Activated CD8-positive, alpha-beta memory T cell treated with anti-CD3 and anti-CD28 coated beads for 24 hours (primary cell): ENCODE measurements at places on chromosomes 7 and 10.

DNA sequence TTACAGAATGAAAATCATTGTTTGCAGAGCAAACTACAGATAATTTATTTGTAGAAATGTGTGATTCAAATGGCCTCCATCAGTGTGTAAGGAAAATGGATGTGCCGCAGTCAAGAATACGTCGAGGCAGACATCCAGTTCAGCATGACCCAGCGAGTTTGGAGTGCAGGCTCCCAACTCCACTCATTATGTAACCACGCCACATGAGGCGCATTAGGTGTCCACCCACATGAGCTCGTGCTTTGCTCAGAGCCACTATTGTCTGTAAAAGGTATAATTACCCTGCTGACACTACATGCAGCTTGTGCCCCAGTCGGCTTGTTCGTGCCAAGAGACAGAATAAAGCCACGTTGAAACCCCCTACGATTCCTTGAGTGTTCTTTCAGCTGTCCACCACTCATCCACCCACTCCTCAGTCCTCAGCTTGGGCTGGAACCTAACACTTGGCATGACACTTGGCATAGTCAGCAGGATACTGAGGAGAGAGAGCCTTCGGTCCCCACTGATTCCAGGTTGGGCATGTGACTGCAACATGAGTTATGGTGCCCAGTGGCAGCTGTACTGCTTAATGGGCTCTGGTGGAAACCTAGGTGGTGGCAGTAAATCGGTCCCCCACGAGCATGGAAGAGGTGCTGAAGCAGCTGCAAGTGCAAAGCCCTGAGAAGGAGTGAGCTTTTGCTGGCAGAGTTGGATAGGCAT lies 102.7 kb downstream of the BICC1 start:
- no peak for DNase-seq

- no peak for DNase-seq
Observed at GRCh38 chr10:34290412-34291081, 524.5 kb downstream of the PARD3 start.

DNA sequence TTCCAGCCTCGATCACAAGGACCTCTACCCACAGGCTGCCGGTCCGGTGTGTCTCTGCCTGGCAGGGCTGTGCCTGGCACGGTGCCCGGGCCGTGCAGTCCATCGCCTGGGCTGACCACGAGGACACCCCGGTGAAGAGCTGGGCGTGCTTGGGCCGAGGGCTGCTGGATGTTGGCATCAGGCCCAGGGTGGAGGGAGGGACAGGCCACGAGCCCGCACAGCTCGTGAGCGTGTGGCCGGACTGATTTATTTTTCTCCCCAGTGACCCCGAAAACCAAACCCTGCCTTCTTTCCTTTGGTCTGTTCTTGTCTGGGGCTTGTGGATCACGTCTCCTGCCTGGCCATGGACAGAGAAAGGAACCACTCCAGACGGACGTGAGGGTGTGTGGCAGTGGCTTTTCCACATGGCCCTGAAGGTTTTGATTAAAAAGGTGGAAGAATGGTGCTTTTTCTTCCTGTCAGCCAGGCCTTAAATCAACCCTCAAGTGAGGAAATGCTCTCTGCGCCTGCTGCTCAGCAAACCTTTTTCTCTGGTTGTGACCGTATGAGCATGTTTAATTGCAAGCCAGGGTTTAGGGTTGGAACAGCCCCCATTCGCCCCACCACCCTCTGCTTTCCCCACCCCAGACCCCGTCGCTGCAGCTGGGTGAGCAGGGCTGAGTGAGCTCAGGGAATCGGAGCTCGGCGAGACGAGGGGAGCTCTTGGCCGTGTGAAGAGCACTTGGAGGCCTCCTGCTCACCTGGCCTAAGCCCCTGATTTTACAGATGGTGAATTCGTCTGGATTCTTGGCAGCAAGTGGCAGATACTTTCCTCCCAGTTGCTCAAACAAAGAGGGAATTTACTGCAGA lies 130.1 kb downstream of the RGS10 start:
- DNase-seq, result no peak

GRCh38 chr10:90947030-90947960 lies 26.4 kb upstream of the ANKRD1 start:
- DNase-seq, result no peak

DNA sequence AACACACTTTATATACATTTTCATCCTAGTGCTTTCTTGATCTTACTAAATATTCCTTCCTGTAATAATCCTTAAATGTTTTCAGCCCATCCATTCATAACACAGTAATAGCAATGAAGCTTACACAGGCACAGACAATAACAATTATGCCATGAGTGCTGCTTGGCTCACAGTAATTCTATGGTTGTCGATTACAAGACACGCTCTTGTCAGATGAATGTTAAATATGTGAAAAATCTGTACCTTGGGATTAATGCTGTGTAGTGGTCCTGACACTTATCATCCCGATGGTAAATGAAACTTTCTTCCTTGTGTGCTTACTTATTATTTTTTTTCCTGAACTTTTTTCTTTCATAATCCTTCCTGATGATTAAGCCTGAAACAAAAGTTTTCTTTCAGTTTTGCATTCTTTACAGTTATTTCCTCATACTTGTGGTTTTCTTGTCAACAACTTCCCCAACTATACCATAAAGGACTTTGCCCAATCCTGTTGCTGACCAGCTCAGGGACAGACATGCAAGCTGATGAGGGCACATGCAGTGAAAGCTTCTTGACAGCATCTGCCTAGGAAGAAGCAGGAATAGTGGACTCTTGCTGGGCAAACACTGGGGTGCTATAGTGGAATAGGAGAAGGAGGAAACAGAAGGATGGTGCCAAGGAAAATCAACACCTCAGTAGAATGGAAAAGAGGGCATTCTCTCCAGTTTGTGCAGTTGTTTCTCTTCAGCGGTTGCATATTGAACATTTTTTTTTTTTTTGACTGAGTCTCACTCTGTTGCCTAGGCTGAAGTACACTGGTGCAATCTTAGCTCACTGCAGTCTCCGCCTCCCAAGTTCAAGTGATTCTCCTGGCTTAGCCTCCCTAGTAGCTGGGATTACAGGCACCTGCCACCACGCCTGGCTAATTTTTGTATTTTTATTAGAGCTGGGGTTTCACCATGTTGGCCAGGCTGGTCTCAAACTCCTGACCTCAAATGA lies 6.7 kb upstream of the MGAM2 start:
- no peak for DNase-seq

- DNase-seq, result no peak
Observed at GRCh38 chr7:40186586-40186985, 51.8 kb downstream of the SUGCT start.

DNA sequence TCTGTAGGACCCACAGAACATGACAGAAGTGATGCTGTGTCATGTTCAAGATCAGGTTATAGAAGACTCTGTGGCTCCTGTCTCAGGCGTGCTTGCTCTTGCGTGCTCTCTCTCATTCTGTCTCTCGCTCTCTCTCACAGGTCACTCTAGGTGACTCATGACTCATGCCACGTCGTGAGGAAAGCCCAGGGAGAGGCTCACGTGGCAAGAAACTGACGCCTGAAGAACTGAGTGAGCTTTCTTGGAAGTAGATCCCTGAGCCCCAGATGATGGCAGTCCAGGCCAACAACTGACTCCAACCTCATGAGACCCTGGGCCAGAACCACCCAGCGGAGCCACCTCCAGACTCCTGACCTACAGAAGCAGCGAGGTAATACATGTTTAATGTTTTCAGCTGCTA lies 103.3 kb downstream of the DNMBP start:
- no peak for DNase-seq

DNA sequence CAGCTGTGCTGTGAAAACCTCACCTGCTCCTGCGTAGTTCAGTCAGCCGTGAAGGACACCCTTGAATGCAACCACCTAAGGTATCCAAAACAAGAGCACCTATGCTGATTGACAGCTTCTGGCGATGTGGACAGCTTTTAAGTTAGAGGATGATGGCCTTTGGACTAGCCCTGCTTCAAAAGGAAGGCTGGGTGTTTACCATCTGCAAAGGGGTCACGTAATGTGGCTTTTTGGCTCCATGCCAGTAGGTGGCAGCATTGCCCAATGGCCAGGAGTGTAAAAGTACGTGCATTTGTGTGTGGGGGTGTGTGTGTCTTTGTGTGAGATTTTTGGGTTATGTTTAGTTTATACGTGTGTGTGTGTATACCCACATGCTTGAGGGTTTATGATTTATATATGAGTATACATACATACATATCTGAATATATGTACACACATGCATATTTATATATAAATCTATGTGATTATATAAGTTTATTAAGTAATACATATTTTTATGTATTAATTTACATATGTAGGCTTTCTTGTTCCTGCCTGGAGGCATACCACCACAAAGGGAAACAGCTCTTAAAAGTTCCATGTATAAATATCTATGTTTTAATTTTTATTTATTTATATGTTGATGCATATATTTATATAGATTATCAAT lies 236.3 kb upstream of the ANKRD30A start:
- DNase-seq, result peak; percentile 62

- DNase-seq, result peak; percentile 17
Observed at GRCh38 chr10:130352291-130352645, 216.1 kb downstream of the GLRX3 start.

GRCh38 chr7:155452505-155453295 lies 5.2 kb upstream of the EN2 start:
- DNase-seq, result no peak

DNA sequence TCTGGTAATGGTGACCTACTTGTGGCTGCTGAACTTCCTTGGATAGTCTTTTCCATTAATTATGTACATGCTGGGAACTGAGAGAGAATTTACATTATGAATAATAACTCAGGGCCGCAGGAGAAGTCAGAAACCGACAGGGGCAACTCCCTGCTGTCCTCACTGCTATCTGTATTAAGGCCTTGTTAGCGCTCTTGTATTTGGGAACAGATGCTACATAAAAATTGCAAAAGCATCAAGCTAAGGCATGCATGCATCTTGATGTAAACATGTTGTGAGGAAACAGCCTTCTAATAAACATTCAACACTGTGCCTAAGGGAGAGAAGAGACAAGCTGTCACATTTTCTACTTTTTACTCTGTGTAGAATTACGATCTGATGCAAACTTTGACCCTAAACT lies 158.4 kb downstream of the PARD3 start:
- DNase-seq, result no peak

- DNase-seq, result no peak
Observed at GRCh38 chr7:12550956-12551355, 19.6 kb upstream of the SCIN start.

DNA sequence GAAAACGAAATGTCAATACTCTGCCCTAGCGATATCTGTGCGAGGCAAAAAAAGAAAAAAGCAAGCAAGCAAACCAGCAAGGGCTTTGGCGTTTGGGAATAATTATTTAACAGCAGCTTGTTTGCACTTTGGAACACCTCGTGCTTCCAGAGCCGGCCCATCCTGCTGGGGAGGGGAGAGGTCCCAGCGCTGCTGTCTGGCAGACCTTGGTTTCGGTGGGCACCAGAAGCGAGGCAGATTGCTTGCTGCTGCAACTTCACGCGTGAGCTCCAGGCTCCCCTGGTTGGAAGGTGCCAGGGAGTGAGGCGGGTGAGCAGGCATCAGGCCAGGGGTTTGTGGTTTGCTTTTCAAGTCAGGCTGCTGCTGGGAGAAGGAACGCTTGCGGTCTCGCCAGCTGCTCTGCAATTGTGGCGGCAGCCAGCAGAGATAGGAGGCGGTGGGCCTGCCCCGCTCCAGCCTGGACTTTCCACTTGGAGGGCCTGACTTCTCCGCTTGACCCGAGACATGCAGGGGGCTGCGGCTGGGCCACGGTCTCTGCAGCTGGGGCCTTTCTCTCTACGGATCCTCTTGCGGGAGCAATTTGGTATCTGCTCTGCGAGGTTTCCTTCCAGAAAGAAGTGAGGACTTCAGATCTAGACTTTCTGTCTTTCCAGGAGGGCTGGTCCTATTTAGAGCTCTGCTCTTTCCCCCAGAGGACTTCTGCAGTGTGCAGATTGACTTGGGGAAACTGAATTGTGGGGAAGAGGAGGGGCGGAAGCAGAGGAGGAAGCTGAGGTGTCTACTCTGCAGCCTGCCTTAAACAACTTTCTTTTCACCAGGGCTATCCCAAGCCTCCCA lies 131.4 kb downstream of the PRPF18 start:
- DNase-seq, result peak; percentile 66

- DNase-seq, result no peak
Observed at GRCh38 chr7:85343484-85343883, 156.6 kb upstream of the SEMA3D start.

- DNase-seq, result no peak
Observed at GRCh38 chr10:20228729-20229128, 412.5 kb downstream of the PLXDC2 start.

GRCh38 chr7:155652156-155653114 lies 8.0 kb downstream of the RBM33 start:
- DNase-seq, result no peak

DNA sequence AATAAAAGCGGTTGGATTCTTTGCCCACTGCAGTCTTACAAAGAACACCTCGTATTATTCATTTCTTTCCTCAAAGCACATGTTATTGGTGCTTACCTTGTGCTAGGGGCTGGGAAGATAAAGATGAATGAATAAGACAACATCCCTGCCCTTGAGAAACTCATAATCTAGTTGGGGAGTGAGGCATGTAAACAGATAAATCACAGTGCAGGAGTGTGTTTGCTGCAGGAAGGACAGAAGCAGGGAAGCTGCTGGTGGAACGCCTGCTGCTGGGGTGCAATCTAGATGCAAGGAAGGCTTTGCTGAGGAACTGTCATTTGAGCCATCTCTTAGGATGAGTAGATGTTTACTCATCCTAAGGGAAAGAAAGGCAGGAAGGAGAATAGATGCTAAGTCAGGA lies 135.6 kb downstream of the TMEM178B start:
- no peak for DNase-seq

GRCh38 chr10:132107949-132108877 lies 42.5 kb downstream of the JAKMIP3 start:
- DNase-seq, result peak; percentile 33

GRCh38 chr7:73572767-73573186 lies 5.6 kb downstream of the TBL2 start:
- DNase-seq, result no peak

- no peak for DNase-seq
Observed at GRCh38 chr10:84416245-84416555, 87.8 kb downstream of the CCSER2 start.

DNA sequence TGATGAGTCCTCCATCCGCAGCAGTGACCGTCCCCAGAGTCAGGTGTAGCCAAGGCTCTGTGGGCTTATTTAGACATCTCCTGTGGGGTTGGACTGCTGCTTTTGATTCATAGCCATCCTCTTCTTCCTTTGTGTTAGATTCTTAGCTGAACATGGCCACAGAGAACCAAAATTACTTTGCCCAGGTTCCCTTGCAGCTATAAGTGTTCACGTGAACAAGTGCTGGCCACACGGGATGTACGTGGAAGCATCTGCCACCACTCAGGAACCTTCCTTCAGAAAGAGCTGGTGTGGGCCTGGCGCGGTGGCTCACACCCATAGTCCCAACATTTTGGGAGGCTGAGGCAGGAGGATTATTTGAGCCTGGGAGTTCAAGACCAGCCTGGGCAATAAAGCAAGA lies 49.1 kb downstream of the TMEM209 start:
- no peak for DNase-seq

GRCh38 chr10:94413361-94413760 lies 11.0 kb downstream of the TBC1D12 start:
- DNase-seq, result no peak
